IMR-90 (cell line): ENCODE measurements at places on chromosomes 5 and 9. TPM values are rescaled to one million over a fixed set of nuclear protein-coding genes. Genes with fewer than 3 reads are reported as not detected.
A peak's percentile ranks its signal among the peaks of the same experiment; 100 is the strongest.

The CACNA1B gene
- total RNA-seq: not detected in 2 replicates

The ASTN2 gene
- 5.3 and 6.8 TPM in 2 replicates for total RNA-seq

The TMEM215 gene
- not detected in 2 replicates for total RNA-seq

The ZNF618 gene
- 7.5 and 8.2 TPM in 2 replicates for total RNA-seq

The PCDHA9 gene
- total RNA-seq: under 0.01 TPM in 2 replicates

The SLC6A3 gene
- total RNA-seq: not detected in 2 replicates

The FOXI1 gene
- not detected in 2 replicates for total RNA-seq

DNA sequence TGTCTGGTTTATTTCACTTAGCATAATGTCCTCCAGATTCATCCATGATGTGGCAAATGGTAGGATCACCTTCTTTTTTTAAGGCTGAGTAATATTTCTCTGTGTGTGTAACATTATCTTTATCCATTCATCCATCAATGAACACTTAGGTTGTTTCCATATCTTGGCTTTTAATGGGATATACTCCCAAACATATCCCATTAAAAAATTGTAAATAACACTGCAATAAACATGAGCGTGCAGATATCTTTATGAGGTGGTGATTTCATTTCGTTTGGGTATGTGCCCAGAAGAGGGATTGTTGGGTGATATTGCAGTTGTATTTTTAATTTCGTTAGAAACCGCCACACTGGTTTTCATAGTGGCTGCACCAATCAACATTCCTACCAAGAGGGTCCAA, 36.2 kb upstream of the UGCG start:
- no peaks in the 10 kb centered on the region for H3K27me3 ChIP-seq
- no peak overlapping the region for H3K4me3 ChIP-seq
- H3K36me3 ChIP-seq: no peaks in the 10 kb centered on the region
- H3K27ac ChIP-seq: no peak overlapping the region

- H3K27ac ChIP-seq: no peak overlapping the region
- peaks cover 14% of the 10 kb centered on the region for H3K4me1 ChIP-seq
- peak overlapping the region; percentile 98 for H3K4me3 ChIP-seq
- no peak for DNase-seq
- no peaks in the 10 kb centered on the region for H3K36me3 ChIP-seq
Measured at GRCh38 chr9:71766663-71767062, 1.6 kb downstream of the CEMIP2 start.

- H3K4me3 ChIP-seq: no peak overlapping the region
- no peaks in the 10 kb centered on the region for H3K27me3 ChIP-seq
- H3K27ac ChIP-seq: peak overlapping the region; percentile 43; the same call in 1 of the 2 replicates
- peak; percentile 85 for DNase-seq
- H3K4me1 ChIP-seq: peaks cover 12% of the 10 kb centered on the region
Measured at GRCh38 chr9:114250235-114250568, 72.7 kb upstream of the ORM1 start.

DNA sequence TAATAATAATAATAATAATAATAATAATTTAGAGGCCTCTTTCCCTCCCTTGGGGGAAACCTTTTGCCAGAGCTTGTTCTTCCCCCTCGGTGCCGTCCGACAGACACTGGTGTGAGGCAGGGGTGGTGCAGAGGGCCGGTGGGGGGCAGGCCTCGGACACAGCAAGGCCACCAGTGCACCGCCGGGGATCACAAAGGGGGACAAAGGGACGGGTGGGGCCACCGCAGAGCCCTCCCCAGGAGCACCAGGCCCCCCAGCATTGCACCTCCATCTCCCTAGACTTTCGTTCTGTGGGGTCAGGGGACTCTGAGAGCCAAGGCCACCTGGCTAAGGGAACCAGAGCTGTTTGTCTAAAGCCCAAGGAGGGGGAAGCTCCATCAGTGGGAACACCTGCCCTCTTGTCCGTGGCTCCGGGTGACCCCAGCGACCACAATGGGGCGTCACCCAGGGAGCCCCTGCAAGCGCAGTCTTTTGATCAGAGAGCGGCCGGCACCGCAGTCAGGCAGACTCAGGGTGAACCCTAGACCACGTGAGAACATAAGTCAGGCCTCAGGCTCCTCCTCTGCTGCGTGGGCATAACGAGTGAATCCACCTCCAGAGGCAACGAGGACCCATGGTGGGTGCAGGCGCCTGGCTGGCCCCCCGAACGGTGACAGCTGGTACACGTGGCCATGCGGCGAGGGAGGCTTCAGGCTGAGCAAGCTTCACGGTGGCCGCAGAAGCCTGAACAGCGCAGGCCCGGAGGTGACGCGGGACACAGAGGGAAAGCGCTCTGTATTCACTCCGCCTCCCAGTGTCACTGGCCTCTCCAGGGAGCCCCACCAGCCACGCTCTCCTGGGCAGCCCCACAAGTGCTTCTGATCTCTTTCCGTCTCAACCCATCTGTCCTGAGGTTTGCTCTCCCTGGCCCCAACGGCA, 12.0 kb upstream of the QSOX2 start:
- H3K27me3 ChIP-seq: peaks cover 33% of the 10 kb centered on the region
- H3K4me1 ChIP-seq: peaks cover 5% of the 10 kb centered on the region
- H3K4me3 ChIP-seq: no peak overlapping the region
- H3K27ac ChIP-seq: no peak overlapping the region
- no peaks in the 10 kb centered on the region for H3K36me3 ChIP-seq

DNA sequence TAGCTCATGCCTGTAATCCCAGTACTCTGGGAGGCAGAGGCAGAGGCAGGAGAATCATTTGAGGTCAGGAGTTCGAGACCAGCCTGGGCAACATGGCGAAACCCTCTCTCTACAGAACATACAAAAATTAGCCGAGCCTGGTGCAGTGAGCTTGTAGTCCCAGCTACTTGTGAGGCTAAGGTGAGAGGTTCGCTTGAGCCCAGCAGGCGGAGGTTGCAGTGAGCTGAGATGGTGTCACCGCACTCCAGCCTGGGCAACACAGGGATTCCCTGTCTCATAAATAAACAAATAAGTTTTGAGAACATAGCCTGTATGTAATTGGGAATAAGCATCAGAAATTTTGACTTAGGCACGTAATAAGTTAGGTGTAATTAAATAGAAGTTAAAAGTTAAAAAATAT, 971.7 kb upstream of the COX7C start:
- DNase-seq: no peak
- no peaks in the 10 kb centered on the region for H3K36me3 ChIP-seq
- no peak overlapping the region for H3K4me3 ChIP-seq

DNA sequence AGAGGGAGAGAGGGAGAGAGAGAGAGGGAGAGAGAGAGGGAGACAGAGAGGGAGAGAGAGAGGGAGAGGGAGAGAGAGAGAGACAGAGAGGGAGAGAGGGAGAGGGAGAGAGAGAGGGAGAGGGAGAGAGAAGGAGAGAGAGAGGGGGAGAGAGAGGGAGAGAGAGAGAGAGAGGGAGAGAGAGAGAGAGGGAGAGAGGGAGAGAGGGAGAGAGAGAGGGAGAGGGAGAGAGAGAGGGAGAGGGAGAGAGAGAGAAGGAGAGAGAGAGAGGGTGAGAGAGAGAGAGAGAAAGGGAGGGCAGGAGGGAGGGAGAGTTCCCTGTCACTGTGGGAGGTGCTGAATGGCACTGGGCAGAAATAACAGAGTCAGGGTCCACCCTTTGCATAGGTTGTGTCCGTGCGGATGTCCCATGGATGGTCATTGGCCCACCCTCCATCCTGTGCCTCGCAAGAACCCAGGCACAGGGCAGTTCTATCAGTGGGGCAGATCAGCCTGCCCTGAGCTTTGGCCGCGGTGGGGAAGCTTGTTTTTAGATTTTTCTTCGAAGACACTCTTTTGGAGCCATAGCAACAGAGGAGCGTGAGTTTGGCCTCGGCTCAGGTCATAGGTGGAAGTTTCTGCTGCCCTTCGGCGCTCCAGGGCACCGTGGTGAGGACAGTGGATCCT, 30.1 kb downstream of the ADAMTSL2 start:
- H3K4me3 ChIP-seq: no peak overlapping the region
- peaks cover 18% of the 10 kb centered on the region for H3K27me3 ChIP-seq
- peaks cover 6% of the 10 kb centered on the region; the same call in 1 of the 2 replicates for H3K4me1 ChIP-seq
- no peaks in the 10 kb centered on the region for H3K36me3 ChIP-seq
- DNase-seq: no peak
- no peak overlapping the region for H3K27ac ChIP-seq

GRCh38 chr5:11684607-11685006, 219.6 kb downstream of the CTNND2 start:
- H3K36me3 ChIP-seq: no peaks in the 10 kb centered on the region
- no peak for DNase-seq
- H3K4me3 ChIP-seq: no peak overlapping the region
- H3K27ac ChIP-seq: no peak overlapping the region
- H3K4me1 ChIP-seq: no peaks in the 10 kb centered on the region

- no peak for DNase-seq
- no peak overlapping the region for H3K4me3 ChIP-seq
- no peak overlapping the region for H3K27ac ChIP-seq
Measured at GRCh38 chr5:42655982-42656650, 100.5 kb upstream of the CCDC152 start.

GRCh38 chr9:96219026-96219899, 82.7 kb downstream of the HSD17B3 start:
- H3K36me3 ChIP-seq: no peaks in the 10 kb centered on the region
- H3K4me1 ChIP-seq: peaks cover 2% of the 10 kb centered on the region; the same call in 1 of the 2 replicates
- no peak overlapping the region for H3K4me3 ChIP-seq
- H3K27me3 ChIP-seq: peaks cover 33% of the 10 kb centered on the region
- no peak for DNase-seq
- no peak overlapping the region for H3K27ac ChIP-seq

GRCh38 chr5:57341380-57341979, 141.1 kb downstream of the ACTBL2 start:
- H3K27ac ChIP-seq: no peak overlapping the region
- no peaks in the 10 kb centered on the region for H3K36me3 ChIP-seq
- no peaks in the 10 kb centered on the region for H3K4me1 ChIP-seq
- no peak overlapping the region for H3K4me3 ChIP-seq

- no peak for DNase-seq
- no peak overlapping the region for H3K27ac ChIP-seq
- no peaks in the 10 kb centered on the region for H3K4me1 ChIP-seq
- H3K4me3 ChIP-seq: no peak overlapping the region
- H3K27me3 ChIP-seq: peaks cover 16% of the 10 kb centered on the region
- H3K36me3 ChIP-seq: no peaks in the 10 kb centered on the region
Measured at GRCh38 chr9:69019808-69020207, 5.9 kb upstream of the PRKACG start.

- H3K4me3 ChIP-seq: no peak overlapping the region
- no peaks in the 10 kb centered on the region for H3K27me3 ChIP-seq
- no peaks in the 10 kb centered on the region for H3K4me1 ChIP-seq
- H3K36me3 ChIP-seq: no peaks in the 10 kb centered on the region
- DNase-seq: no peak
Measured at GRCh38 chr5:157963761-157964160, 104.8 kb upstream of the CLINT1 start.

DNA sequence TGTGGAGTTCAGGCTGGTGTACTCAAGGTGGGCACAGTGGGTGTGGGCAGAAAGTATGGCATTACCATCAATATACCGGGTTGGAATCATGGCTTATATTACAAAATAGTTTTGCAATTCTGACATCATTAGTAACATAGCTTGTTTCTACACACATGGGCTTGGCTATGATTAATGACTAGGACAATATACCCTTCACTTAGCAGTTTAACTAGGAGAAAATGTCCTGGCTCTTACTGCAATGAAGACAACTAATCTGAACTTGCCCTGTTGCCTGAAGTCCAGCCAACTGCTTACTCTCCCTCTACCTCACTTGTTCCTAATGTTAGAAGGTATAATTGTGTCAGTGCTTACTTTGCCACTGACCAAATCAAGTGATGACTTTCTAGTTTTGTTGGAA, 612.5 kb downstream of the EFNA5 start:
- no peaks in the 10 kb centered on the region for H3K27me3 ChIP-seq
- no peaks in the 10 kb centered on the region for H3K4me1 ChIP-seq
- no peaks in the 10 kb centered on the region for H3K36me3 ChIP-seq
- no peak overlapping the region for H3K4me3 ChIP-seq
- DNase-seq: no peak

DNA sequence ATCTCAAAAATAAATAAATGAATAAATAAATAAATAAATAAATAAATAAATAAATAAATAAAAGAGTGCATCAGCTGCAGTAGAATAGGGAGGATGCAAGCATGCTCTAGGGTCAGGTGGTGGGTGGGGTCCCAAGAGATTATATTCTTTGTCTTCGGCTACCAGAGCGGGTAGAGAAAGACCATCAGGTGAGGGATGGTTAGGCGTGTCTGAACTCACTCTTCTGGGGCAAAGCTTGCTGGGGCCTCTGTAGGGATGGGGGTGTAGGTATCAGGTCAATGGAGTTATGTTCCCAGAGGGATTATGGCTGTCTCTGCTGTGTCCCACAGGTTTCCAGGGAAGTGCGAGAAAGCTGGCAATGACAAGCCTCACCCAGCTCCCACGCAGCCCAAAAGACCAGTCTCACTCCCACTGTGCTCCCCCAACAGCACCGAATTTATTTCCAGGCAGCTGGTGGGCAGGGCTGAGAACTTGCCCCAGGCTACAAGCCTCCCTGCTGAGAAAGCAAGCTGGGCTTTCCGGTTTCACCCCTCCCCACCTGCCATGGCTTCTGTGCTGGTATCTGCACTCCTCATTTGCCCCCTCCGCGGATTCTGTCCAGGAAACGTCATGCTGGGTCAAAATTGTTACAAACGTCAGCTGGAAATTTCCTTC, 180.8 kb downstream of the LURAP1L start:
- no peak for DNase-seq
- no peaks in the 10 kb centered on the region for H3K36me3 ChIP-seq
- H3K27me3 ChIP-seq: no peaks in the 10 kb centered on the region
- H3K27ac ChIP-seq: no peak overlapping the region

DNA sequence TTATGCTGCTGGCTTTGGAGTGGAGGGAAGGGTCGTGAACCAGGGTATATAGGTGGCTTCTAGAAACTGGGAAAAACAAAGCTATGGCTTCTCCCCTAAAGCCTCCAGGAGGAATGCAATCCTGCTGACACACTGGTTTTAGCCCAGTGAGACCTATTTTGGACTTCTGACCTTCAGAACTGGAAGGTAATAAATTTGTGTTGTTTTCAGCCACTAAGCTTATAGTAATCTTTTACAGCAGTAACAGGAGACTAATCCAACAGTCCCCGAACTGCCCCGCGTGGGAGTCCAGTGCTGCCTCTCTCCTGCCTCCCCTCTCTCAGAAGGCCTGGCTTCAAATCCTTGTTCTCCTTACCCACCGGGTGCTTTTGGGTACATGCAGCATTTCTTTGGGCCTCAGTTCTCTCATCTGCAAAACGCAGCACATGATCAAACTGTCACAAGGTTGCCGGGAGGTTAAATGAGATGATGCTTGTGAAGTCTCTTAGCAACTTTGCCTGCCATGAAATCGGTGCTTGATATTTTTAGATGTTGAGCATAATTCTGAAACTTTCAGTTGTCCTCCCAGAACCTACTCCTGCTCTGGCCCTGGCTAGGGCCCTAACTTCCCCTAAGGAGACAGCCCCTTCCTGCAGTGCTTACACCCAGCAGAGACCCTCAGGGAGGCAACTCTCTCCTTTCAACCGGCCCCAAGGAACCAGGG, 127.3 kb upstream of the BOD1 start:
- no peak overlapping the region for H3K27ac ChIP-seq
- H3K27me3 ChIP-seq: no peaks in the 10 kb centered on the region; the same call in 1 of the 2 replicates
- H3K36me3 ChIP-seq: no peaks in the 10 kb centered on the region
- peaks cover 3% of the 10 kb centered on the region; the same call in 1 of the 2 replicates for H3K4me1 ChIP-seq
- no peak for DNase-seq
